ENCODE measurements at places on chromosomes 1 and 21.

DNA sequence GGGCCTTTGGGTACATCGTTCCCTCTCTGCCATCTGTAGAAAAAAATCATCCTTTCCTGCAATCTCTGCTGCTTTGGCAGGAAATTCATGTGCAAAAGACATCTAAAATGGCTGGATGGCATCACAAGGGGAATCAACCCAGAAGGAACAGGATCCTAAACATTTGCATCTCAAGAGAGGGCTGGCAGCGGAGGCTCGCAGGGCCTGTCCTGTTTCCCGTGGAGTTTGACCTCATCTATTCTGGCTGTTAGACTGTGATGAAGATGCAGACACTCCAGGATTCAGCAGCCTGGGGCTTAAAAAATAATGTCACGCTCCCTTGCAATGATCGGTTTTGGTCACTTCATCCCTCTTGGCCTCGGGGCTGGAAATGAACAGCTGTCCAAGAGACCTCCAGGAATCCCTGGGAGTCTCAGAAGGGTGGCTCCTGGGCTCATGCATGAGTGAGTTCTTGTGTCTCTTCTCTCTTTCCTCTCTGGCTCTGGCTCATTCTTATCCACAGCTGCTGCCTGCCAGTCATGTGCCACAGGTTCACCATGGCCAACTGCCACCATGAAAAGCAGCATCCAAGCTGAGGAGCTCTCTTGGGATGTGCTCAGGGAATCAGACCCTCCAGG lies 16.1 kb upstream of the PCP4 start:
- no peak for DNase-seq

DNA sequence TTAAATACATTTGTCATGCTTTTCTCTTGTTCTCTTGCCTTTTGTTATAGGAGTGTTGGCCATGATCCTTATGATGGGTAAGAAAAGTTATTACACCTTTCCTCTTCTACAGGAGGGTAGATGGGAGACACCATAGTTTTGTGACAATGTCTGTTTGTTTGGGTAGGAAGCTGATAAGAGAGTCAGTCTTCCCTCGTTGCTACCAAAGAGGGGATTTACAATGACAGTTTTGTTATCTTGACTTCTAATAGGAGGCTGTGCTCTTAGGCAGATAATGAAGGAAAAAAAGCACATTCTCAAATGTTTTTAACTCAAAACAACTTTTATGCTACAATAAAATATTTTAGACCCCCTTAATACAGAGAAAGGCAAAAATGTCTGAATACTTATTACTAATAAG lies 48.0 kb upstream of the WLS start:
- no peak for DNase-seq

DNA sequence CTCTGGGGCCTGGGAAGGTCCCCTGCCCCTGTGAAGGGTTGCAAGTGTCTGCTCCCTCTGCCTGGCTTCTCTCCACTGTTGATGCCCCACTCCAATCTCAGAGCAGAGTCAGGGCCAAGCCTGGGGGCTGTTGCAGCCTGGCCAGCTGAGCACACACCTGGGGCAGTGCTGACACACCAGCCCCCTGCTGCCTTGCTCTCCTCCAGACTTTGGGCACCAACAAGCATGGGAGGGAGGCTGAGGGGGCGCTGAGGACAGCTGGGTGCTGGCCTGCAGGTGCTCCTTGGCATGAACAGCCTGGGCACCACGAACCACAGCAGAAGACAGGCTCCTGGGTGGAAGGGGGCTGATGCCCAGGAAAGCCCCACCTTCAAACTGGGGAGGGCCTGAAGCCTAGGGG lies 9.6 kb upstream of the MTR start:
- DNase-seq = no peak

- DNase-seq = no peak
These were observed 24.5 kb downstream of the PLEKHM2 start for GRCh38 chr1:15708486-15709137.

DNA sequence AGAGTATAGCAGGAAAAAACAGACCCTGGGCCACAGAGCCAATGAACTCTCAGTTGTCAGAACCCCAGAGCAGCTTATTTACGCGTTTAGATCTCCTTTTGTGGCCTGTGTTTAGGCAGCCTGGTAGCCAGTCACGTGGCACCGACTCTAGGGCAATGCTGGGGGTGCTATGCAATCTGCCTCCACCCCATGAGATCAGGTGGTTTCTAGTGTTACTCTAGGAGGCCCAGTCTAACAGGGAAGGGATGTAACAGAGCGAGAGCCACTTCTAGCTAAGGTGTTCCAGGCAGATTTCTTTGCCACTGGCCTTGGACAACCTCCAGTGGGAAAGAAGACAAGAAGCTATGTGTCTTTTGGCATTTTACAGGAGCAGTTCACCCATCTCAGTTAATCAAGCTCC lies 12.0 kb upstream of the A3GALT2 start:
- DNase-seq = no peak

GRCh38 chr1:53123453-53124140 lies 18.8 kb downstream of the SLC1A7 start:
- DNase-seq = peak; percentile 64

DNA sequence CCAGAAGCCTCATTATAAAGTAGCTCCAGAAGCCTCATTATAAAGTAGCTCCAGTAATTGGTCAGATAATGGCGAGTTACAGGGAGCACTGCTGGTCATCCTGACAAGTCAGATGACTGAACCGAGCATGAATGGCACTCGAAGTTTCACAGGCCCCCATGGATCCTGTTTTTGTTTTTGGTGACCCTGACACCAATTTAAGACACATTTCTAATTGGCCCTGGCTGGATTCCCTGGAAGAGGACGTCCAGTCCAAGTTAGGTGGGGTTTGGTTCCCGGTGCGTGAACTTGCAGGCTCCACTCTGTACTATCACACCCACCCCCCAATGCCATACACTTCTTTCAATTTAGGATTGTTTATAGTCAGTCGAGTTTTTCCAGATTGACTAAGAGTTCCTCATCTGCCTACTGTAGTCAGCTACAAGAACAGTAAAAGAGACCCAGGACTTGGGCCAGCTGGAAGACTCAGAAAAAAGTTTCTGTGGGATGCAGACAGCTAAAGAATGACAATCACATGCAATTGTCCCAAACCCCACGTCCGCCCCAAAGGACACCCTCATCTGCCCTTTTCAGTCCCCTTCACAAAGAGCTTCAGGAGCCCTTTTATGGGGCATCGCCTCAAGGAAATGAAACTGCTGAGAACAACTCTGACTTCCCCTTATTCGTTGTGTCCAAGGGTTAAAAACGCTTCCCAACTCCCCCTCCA lies 2.7 kb downstream of the DHRS3 start:
- peak; percentile 45 for DNase-seq

GRCh38 chr1:234398849-234399381 lies 25.7 kb downstream of the COA6 start:
- DNase-seq = peak; percentile 34

- no peak for DNase-seq
These were observed 1788.1 kb downstream of the BRINP3 start for GRCh38 chr1:188689542-188689941.

- DNase-seq = no peak
These were observed 134.6 kb downstream of the HUNK start for GRCh38 chr21:32007456-32007855.

GRCh38 chr1:172585348-172585747 lies 52.4 kb downstream of the SUCO start:
- DNase-seq = peak; percentile 62

GRCh38 chr1:154923695-154924094 lies 12.8 kb downstream of the PMVK start:
- DNase-seq = no peak

- DNase-seq = peak; percentile 7
These were observed 3.5 kb upstream of the OR10J4 start for GRCh38 chr1:159428536-159428935.

GRCh38 chr21:42557420-42557819 lies 43.8 kb downstream of the SLC37A1 start:
- DNase-seq = no peak

DNA sequence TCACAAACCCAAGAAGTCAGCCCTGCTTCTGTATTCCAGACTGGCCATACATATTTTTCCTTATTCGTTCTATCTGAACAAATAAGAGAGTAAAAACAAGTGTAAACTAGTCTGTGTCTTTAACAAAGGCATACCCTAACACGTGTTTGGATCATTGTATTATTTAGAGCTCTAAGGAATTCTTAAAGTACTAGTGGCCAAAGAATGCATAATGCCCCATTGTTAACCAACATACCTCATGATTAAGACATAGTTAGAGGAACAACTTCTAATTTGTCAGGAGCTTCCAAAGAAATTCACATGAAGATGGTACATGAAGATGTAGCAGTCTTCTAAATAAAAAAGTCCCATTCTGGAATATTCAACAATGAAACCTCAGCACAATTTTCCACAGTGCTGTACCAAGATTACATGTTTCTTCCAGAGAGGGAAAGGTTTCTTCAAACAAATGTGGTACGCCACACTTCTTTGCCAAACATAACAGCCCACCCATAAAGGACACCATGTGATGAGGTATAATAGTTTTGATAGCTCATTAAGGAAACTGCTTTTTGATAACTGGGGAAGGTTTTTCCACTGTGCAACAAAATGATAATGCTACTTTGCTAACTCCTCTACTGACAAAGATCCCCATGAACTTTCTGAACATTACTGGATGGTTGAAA lies 5.0 kb downstream of the PALMD start:
- no peak for DNase-seq

DNA sequence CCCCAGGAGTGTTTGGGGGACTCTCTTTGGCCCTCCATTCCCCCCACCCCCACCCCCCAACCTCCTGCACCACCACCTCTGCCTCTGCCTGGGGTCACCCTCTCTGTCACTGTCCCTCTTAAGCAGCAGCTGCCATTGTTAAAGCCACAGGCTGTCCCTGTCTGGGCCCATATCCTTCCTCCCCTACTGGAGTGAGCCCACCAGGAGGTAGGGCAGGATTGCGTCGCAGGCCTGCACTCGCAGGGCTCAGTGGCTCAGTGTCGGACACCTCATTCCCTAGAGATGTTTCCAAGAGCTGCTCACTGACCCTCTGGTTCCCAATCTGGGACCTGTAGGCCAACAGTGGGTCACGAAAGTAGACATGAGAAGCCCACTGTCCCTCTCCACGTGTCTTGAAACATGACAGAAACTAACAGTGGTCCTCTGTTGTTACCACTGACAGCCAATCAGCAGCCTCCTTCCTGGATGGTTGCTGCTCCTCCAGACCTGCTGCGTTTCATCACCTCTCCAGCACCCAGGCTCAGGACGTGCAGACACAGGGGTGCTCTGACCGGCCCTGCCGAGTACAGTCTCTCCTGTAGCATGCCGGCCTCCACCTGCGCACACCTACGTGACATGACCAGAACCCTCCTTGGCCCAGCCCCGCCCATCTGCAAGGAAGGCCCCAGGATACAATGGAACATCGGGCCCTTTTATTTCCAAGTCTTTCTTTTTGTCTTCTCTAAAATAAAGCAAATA lies 7.7 kb downstream of the PRDM15 start:
- DNase-seq = no peak

DNA sequence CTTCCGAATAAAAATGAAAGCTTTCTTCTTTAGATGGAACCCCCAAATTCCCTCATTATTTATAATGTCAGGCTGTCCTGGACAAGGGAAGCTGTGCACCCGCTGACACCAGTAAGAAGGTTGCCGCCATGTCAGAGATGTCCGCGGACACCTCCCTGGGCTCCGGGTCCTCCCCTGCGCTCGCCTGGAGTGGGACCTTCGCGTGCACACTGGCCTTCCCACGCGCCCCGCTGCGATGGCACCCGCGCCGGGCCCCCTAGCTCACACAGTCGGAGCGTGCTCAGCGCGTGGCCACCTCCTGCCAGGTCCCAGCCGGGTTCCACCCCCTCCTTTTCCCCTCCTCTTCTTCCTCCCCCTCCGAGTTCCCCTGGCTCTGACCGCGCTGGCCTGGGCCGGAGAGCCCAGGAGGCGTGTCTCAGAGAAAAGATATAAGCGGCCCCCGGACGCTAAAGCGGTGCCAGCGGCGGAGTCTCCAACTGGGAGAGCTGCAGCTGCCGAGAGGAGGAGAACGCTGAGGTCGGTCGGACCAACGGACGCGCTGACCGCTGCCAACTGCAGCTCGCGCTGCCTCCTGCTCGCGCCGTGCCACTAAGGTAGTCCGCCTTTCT lies at the start of gene G0S2:
Gene G0S2 (plus strand): TSS at position 456 of the 608 bp plus-strand sequence. CDS start 273 bp downstream, outside the sequence.
- DNase-seq = peak; percentile 49

Data from fibroblast of villous mesenchyme (primary cell).